Activated T-helper 1 cell treated with Interleukin-2 at 50 U/mL for 16 hours (primary cell): ENCODE measurements at places on chromosomes 13 and 19.

DNA sequence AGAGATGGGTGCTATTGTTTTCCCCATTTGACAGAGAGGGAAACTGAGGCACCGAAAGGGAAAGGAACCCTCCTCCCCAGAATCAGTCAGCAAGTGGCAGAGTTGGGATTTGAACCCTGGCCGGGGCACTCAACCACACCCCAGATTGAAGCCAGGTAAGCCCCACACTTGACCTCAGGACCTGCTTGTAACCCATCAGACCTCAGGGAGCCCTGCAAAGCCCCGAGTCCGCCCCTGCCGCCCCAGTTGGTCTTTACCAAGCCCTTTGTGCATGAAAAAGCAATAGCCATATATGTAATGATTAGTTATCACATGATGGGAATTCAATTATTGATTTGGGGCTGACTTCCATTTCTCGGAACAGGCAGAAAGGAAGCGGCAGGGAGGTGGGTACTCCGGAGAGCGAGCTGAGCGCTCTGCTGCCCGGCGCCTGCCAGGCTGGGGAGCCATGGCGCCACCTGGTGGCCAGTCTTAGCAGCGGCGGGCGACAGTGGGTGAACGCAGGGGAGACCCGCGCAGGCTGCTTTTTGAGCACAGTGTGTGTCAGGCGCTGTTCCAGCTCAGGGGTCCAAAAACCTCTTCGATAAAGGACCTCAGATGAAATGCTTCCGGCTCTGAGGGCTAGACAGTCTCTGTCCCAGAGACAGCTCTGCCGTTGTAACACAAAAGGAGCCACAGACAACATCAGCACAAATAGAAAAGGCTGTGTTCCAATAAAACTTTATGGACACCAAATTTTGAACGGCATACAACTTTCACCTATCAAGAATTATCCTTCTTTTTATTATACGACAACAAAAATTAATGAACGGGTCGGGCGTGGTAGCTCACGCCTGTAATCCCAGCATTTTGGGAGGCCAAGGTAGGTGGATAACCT is 82.9 kb upstream of the CACNA1A start:
- DNase-seq: peak; percentile 73

DNA sequence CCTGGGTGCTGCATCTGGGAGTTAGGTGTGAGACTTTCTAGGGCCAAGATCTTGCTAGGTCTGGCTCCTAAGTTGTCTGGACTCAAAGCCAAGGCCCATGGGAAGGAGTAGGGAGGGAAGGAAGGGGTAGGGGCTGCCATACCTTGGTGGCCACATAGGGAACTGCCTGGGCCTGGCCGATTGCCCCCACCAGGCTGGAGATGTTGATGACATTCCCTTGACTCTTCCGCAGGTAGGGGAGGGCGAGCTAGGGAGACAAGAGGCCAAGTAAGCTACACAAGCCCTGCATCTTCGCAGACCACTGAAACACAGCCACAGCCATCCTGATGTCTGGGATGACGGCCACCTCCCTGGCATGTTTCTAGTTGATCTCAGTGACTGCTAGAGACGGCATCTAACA is 4.1 kb upstream of the BCAT2 start:
- no peak for DNase-seq

- DNase-seq: no peak
These were observed 358.9 kb downstream of the DLEU7 start for GRCh38 chr13:50484472-50485113.

GRCh38 chr13:31675440-31675953 is 63.8 kb upstream of the RXFP2 start:
- no peak for DNase-seq

GRCh38 chr19:7916103-7916954 is 1.7 kb downstream of the TGFBR3L start:
- peak; percentile 40 for DNase-seq

- no peak for DNase-seq
These were observed 5.6 kb upstream of the GPR42 start for GRCh38 chr19:35365303-35365702.

- DNase-seq: no peak
These were observed 151.6 kb downstream of the ZIC5 start for GRCh38 chr13:99819967-99820366.

- no peak for DNase-seq
These were observed 8.5 kb downstream of the RPL21 start for GRCh38 chr13:27259831-27260230.

- no peak for DNase-seq
These were observed 159.5 kb upstream of the STARD13 start for GRCh38 chr13:33445024-33445423.

- no peak for DNase-seq
These were observed 1.2 kb downstream of the WDR83 start for GRCh38 chr19:12667731-12668302.

DNA sequence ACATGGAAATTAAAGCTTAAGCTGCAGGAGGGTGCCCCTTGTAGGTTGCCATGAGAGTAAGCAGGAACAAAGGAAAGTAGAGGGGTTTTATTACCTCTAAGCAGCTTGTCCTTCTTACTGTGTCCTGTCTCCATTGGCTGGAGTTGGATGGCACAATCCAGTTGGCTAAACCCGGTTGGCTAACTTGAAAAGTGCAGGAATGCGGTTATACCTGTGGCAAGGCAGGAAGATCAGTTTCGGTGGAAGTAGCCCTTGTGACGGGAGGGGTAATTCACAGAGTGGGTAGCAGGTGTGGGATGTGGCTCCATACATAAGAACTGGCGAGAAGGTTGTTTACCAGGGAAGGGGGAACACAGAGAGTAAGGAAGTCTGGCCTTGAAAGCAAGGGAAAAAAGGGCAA is 3.2 kb downstream of the ZNF726 start:
- no peak for DNase-seq

GRCh38 chr19:31639306-31639705 is 290.1 kb upstream of the TSHZ3 start:
- no peak for DNase-seq

DNA sequence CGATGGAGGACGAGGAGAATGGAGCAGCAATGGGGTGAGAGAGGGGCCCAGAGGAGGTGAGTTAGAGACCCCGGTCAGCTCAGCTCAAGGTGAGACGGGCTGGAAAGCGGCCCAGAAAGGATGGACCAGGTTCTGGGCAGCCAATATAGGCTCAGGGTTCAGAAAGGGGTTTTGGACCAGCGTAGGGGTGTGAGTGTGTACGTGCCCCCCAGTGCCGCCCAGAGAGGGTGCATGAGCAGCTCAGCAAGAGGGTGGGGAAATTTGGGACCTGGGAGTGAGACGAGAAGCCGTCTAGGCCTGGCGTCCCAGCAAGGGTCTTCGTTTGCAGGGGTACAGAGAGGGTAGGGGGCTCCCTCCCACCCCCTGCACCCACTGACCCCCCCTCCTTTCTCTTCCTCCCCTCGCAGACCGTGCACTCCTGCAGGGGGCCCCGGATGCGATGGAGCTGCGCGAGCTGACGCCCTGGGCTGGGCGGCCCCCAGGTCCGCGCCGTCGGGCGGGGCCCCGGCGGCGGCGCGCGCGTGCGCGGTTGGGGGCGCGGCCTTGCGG is 12.1 kb downstream of the FUT6 start:
- no peak for DNase-seq

DNA sequence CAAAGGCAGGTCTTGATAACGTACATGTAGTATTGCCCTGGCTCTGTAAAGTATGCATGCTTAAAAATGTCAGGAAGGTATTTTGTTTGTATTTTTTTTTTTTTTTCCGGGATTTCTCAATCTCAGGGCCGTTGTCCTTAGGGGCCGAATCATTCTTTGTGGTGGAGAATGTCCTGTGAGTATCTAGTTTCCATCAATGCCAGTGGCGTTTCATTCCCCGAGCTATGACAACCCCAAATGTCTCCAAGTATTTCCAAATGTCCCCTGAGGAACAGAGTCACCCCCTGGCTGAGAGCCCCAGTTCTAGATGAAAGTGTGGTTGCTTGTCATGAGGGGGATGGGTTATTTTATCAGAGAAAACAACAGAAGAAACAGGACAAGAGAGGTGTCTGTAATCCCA is 68.7 kb downstream of the ACSBG2 start:
- no peak for DNase-seq

DNA sequence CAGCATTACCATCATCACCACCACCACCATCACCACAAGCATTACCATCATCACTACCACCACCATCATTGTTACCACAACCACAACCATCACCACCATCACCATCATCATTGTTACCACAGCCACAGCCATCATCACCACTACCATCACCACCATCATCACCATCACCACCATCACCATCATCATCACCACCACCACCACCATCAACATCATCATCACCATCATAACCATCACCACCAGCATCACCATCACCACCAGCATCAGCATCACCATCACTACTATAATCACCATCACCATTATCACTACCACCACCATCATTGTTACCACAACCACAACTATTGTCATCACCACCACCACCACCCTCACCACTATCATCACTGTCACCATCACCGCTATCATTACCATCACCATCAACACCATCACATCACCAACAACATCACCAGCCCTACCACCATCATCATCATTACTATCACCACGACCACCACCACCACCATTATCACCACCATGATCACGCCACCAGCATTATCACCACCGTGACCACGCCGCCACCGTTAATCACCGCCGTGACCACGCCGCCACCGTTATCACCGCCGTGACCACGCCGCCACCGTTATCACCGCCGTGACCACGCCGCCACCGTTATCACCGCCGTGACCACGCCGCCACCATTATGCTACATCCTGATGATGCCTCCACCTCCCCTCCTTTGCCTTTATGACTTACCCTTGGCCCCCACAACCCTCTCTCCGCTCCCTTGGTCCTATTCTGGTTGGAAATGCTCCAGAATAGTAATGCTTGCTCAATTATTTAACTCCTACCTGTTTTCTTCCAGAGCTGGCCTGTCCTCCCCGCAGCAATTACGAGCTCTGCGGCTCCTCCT is 10.0 kb upstream of the FXYD3 start:
- no peak for DNase-seq

DNA sequence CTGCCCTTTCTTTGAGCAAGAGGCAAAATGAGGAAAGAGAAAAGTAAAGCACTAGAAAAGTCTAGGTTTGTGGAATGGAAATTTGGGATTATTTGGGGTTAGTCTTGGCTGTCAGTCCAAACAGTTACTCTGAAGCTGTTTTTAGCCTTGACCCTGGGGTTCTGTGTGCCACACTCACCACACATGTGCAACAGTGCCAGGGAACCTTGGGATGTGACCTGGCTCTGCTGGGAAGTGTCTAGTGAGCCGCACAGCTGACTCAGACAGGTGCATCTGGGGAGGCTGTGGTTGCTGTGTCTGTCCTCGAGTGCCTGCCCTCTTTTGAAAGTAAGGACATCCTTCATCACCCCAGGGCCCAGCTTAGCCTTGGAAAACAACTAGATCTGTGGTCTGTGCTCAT is 15.8 kb downstream of the MICOS13 start:
- no peak for DNase-seq
